ENCODE measurements at places on chromosomes 12 and 14.

DNA sequence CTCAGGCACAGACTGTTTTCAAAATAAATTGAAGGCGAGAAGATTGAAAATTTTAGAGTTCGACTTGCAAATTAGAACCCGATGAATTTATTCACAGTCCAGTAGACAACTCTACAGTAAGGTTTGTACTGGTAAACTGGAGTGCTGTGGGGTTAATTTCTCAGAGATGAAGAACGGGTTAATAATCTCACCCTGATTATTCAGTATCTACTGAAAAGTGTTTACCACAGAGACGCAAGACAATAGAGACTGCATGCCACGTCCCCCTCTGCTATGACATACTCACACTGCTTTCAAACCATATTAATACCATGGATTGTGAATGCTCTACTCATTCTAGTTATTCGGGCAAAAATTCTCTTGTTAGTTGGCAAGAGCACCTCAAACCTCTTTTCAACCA, 36.1 kb downstream of the CFL2 start:
- DNase-seq = no peak
- H3K36me3 ChIP-seq = no peaks in the 10 kb centered on the region
- no peak overlapping the region for H3K4me3 ChIP-seq
- H3K27me3 ChIP-seq = no peaks in the 10 kb centered on the region

DNA sequence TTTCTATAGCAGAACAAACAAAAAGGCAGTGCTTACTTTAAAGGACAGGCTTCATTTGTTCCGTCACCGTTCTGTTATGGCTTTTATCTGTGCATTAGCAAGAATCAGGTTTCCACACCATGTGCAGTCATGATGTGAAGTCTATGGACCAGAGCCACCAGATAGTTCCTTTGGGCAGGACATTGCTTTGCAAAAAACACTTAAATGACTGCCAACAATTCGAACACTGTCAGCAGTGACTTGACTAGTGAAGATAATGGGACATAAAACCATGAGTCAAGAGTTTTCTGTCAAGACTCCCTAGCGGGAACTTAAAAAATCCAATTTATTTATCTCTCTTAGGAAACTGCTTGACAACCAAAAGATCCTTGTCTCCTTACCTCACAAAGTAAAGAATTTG, 80.3 kb downstream of the NKX2-1 start:
- H3K27me3 ChIP-seq = no peaks in the 10 kb centered on the region
- peaks cover 8% of the 10 kb centered on the region for H3K4me1 ChIP-seq
- DNase-seq = no peak
- H3K4me3 ChIP-seq = no peak overlapping the region
- no peaks in the 10 kb centered on the region for H3K36me3 ChIP-seq

- no peaks in the 10 kb centered on the region for H3K4me1 ChIP-seq
- no peak for DNase-seq
- peak overlapping the region; percentile 30 for H3K27ac ChIP-seq
- peaks cover 2% of the 10 kb centered on the region for H3K36me3 ChIP-seq
Observed at GRCh38 chr12:27696864-27697564, 767 bp downstream of the REP15 start.

GRCh38 chr12:11666131-11667050, 16.9 kb downstream of the ETV6 start:
- DNase-seq = no peak
- H3K36me3 ChIP-seq = no peaks in the 10 kb centered on the region
- H3K4me1 ChIP-seq = peaks cover 35% of the 10 kb centered on the region
- H3K27ac ChIP-seq = no peak overlapping the region
- no peaks in the 10 kb centered on the region for H3K27me3 ChIP-seq
- no peak overlapping the region for H3K4me3 ChIP-seq

All from cardiac muscle cell (in vitro differentiated cells and primary cell).